Activated T-helper 17 cell treated with anti-CD3 and anti-CD28 coated beads, Interleukin-2, amount 50 U/mL, for 72 hours (primary cell): ENCODE measurements at places on chromosomes 2 and 18.

DNA sequence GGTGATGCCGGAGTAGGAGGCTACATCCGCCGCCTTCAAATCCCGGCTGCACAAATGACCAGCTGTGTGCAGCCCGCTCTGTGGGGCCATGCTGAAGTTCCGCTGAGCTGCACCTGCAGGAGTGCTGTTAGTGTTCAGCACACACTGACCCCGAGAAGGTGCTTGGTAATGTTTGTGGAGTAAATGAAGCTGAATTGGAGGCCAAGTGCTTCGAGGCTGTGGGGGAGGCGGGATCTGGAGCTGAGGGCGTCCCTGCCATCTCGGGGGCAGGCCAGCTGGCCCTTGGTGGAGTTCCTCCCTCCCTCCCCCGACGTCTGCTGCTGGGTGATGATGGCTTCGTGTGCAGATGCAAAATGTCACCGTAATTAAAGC, 23.2 kb downstream of the KCNF1 start:
- ATAC-seq = no peak

DNA sequence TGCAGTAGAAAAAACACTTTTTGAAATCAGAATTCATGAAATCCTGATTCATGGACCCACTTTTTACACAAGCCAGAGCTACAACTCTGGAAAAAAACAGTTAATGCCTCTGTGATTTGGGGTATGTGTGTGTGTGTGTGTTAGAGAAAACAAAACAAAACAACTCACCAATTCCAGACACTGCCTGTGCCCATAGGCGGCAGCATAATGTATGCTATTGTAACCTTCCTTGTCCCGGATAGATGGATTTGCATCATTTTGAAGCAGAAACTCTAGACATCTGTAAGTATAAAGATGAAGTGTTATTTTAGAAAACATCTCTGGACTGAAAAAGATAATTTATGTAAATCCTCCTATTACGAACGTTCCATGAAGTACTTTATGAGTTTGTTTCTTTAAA, 152.0 kb upstream of the PGAP1 start:
- ATAC-seq = no peak

DNA sequence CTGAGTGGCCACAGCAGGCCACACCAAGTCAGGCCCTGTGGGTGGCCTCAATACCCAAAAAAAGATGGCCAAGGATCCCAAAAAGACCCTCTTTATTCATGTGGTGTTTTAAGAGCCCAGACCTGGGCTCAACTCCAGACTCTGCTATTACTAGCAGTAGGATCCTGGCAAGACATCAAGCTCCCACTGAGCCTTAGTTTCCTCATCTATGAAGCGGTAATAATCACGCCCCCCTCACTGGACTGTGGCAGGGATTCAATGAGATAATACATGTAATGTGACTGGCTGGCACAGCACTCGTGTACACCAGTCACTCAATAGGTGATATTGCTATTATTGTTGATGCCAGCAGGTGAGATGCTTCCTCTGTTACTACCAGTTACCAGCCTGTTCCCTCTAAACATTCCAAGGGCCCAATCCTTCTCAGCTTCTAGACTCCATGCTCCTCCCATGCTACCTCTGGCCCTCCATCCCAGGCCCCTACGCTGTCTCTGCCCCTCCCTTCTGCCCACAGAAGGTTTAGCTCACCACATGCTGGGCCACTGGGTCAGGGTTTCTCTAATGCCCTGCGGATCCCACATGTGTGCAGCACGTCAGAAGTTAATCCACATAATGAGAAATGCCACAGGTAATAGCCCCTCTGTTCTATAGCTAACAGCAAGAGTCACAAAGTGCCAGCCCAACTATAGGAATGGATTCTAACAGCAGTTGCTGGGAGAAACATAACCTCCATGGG, 51.2 kb downstream of the SLC4A5 start:
- ATAC-seq = no peak

DNA sequence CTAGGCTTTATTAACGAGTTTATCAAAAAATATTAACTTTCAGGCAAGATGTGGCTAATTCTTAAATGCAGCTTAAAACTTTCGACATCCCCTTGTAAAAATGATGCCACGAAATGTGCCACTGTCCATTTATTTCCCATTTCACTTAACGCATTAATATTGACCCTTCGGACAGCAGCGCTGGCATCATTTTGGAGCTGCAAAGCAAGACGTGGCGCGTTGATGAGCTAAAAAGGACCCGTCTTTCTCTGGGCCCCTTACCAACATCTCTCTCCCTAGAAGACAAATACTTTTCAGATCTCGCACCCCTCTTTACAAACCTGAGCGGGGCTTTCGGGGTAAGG, 367.9 kb downstream of the MTX2 start:
- no peak for ATAC-seq

DNA sequence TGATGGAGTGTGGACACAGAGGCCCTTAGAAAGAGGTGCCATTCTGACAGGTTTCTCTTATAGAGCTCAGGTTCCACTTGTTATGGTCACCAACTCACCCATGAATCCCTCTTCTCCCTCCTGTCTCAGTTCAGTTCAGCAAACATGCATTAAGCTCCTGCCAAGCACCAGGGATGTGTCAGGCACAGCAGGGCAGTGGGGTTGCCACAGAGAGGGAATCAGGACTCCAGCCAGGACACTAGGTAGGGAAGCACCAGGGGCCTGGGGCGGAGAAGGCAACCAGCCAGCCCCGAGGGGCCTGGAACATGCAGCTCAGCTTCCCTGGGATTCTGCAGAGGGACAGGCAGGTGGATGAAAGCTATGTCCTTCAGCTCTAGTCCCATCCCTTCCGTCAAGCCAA, 44.6 kb downstream of the TOGARAM2 start:
- ATAC-seq = no peak

DNA sequence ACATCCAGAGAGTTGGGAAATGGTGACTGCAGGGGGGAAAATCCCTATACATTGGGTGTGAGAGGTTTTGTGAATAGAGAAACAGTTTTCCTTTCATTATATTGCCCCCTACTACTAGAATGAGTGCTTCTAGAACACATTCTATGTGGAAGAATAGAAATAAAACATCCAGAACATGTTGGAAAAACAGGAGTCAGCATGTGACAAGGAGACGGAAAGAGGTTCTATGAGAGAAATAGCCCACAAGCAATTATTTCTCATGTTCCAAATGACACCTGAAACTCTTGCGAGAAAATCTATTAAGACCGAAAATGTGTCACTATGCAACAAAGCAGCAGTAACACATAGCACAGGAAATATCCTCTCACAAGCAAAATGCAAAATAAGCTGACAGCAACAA, 202.7 kb upstream of the SPOPL start:
- no peak for ATAC-seq

DNA sequence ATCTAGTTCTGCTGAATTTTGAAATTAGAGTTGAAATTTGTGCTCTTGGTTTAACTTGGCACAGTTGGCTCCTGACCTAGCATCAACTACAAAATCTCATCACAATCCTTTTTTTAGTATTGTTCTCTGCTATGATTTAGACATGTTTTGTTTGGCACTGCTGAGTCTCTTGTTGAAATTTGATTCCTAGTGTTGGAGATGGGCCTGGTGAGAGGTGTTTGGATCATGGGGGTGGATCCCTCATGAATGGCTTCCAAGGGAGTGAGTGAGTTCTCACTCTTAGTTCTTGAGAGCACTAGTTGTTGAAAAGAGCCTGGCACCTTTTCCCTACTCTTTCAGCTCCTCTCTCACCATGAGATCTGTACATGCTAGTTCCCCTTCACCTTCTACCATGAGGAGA, 605.6 kb upstream of the SLC39A10 start:
- no peak for ATAC-seq

GRCh38 chr18:36348971-36349417, 51.5 kb downstream of the FHOD3 start:
- ATAC-seq = no peak

- no peak for ATAC-seq
Observed at GRCh38 chr18:63683890-63684289, 18.9 kb upstream of the SERPINB11 start.

DNA sequence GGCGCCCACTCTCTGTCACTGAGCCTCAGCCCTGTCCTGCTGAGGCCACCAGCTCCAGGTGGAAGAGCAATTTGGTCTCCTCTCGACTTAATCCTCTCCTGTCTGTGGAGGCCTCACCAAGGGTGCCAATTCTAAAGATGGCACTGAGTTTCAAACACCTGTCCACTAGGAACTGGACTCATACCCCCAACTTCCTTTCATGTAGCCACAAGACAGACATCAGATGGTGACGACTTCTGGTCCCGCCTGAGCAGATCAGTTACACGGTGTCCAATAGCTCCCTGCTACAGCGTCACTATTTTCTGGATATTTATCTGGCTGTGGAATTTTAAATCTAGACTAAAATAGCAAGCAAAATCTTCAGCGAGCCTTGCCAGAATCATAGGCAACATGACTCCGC, 24.5 kb upstream of the SP5 start:
- ATAC-seq = no peak

GRCh38 chr2:199662255-199662654, 188.7 kb downstream of the FTCDNL1 start:
- ATAC-seq = no peak

- ATAC-seq = no peak
Observed at GRCh38 chr2:239970004-239970623, 55.0 kb downstream of the NDUFA10 start.

GRCh38 chr2:145622285-145622684, 1102.4 kb upstream of the ZEB2 start:
- no peak for ATAC-seq

- ATAC-seq = no peak
Observed at GRCh38 chr2:109379507-109379906, 234.3 kb downstream of the SEPTIN10 start.

DNA sequence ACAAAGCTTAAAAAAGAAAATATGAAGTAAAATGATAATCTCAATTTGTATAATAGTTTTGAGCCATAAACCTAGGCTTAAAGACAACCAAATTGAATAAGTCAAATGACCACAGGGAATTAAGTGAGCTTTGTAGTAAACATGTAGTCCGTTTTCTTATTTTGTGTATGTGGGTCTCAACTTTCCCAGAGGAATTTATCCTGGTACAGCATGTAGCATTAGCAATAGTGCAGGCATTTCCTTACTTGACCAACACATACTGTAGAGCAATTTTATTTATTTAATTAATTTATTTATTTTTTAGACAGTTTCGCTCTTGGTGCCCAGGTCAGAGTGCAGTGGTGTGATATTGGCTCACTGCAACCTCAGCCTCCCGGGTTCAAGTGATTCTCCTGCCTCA, 37.5 kb upstream of the MTCL1 start:
- no peak for ATAC-seq

- ATAC-seq = no peak
Observed at GRCh38 chr2:131152074-131152473, 46.9 kb downstream of the PLEKHB2 start.

DNA sequence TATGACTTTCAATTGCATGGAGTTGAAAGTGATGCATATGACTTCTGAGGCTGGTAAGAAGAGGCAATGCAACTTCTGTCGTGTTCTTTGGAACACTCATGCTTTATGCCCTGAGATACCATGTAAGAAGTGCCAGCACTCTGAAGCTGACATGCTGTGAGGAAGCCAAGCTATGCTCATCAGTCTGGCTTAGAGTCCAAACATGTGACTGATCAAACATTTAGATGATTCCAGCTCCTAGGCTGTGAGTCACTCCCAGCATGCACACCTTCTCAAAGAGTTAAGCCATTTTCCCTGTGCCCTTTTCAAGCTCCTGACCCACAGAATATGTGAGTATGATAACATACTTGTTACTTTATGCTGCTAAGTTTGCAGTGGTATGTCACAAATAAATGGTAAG, 15.8 kb upstream of the VRK2 start:
- ATAC-seq = no peak

- no peak for ATAC-seq
Observed at GRCh38 chr2:162232671-162233070, 10.6 kb downstream of the FAP start.

- no peak for ATAC-seq
Observed at GRCh38 chr2:157367704-157368103, 42.1 kb upstream of the ERMN start.

DNA sequence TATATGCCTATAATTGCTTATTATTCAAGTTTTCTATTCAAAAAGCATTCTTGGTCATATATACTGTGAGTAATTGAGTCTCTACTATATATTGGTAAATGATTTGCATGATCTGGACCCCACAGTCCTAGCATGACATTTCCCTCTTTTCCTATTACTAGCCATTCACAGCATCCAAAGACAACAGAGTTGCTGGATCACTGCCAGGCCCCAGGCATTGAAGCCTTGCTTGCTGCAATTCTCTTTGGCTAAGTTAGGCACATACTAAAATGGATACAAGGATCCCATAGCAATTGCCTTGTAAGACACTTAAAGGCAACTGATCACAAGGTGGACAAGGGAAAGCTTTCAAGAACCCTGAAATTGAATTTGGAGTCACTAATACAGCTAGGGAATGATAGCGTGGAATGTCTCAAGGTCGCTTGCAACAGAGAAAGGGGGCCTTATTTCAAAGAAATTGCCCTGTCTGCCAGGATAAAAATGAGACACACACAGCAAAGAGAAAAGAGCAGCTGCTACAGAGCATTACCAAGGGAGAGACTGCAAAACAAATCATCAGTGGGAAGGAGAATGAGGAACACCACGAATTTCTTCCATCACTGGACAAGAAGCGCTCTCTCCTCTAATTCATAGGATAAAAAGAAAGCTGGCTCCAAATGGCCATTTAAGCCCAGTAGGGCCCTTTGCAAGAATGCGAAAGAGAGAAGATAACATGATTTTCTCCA, 77.1 kb upstream of the EPHA4 start:
- no peak for ATAC-seq

DNA sequence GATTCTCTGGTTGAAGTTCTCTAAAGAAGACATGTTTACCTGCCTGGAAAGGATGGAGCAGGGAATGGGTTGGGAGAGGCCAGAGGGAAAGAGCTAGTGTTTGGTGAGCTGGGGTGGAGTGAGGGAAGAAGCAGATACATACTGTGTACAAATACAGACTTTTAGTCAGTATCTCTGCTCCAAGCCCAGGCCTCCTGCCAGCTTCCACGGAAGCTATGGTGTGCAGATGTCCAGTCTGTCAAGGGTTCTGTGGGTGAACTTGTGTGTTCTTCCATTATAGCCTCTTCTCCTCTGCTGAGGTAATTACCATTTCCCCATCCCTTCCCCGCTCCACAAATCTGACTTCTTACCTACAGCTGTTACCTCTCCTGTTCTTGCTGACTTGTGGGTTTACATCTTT, 208.6 kb downstream of the HRH4 start:
- no peak for ATAC-seq

- no peak for ATAC-seq
Observed at GRCh38 chr18:77433076-77433475, 183.4 kb downstream of the GALR1 start.

- no peak for ATAC-seq
Observed at GRCh38 chr18:25223899-25224886, 127.8 kb downstream of the ZNF521 start.

- ATAC-seq = no peak
Observed at GRCh38 chr2:132415915-132416722, 486 bp upstream of the GPR39 start.
